Activated T-cell treated with anti-CD3 and anti-CD28 coated beads for 4 hours (primary cell): ENCODE measurements at places on chromosomes 1 and 21.

DNA sequence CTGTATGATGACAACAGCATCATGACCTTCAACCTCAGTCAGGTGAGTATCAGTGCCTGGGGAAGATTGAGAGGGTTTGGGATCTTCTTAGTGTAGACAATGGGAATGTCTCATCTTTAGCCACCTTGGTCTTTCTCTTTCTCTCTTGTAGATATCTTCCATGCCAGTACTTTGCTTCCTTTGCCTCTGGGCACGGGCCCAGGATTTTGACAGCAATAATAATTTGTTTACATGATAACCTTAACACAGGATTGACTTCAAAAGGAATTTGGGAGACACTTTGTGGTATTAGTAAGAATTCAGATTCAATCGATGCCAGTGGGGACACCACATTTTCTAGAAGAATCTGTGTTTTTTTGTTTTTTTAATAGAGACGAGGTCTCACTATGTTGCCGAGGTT lies 12.1 kb upstream of the PIGV start:
- DNase-seq, result no peak

DNA sequence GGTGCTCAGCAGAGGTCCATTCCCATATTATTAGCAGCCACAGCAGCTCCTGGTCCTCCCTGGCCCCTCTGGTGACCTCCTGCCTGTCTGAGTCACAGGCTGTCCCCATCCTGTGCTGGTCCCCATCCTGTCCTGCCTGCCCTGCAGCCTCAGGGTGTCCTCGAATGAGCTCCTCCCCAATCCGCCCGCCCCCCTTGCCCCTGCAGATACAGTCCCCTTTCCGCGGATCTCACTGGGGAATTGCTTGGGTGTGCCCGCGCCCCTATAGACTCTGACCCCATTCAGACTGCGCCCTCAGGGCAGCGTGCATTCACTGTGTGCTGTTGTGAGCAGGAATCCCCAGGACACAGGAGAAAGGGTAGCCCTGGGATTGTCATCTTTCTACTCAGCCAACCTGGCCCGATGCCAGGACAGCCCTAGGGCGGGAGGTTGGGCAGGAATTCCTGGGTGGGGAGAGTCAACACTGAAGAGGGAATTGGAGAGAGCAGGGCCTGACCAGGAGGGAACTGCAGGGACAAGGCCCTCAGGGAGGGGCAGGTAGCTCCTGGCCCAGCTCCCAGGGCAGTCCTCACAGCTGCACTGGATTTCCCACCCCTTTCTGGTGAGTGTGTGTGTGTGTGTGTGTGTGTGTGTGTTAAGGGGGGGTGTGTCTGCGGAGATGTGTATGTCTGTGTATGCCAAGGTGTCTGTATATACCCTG lies 1.1 kb upstream of the GUCA2A start:
- no peak for DNase-seq

- no peak for DNase-seq
Observed at GRCh38 chr1:179251675-179252074, 22.2 kb upstream of the ABL2 start.

DNA sequence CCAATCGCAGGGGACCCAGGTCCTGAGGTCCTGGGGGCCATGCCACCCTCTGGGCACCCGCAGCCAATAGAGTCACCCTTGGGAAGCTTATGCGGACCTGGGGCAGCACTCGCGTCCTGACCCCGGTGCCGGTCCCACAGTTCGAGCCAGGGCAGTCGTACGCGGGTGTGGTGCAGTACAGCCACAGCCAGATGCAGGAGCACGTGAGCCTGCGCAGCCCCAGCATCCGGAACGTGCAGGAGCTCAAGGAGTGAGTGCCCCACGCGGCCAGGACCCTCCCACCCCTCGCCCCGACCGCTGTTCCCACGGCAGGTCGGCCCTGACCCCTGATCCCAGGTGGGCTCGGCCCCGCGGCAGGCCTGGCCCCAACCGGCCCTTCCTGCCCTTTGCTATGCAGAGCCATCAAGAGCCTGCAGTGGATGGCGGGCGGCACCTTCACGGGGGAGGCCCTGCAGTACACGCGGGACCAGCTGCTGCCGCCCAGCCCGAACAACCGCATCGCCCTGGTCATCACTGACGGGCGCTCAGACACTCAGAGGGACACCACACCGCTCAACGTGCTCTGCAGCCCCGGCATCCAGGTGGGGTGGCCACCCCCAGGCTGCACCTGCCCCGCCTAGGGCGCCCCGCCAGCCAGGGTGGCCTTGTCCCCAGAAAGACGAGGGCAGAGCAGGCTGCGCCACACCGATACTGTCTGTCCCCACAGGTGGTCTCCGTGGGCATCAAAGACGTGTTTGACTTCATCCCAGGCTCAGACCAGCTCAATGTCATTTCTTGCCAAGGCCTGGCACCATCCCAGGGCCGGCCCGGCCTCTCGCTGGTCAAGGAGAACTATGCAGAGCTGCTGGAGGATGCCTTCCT lies 20.5 kb downstream of the COL6A1 start:
- DNase-seq, result no peak

GRCh38 chr1:19010995-19011844 lies 54.7 kb upstream of the IFFO2 start:
- peak; percentile 56 for DNase-seq

DNA sequence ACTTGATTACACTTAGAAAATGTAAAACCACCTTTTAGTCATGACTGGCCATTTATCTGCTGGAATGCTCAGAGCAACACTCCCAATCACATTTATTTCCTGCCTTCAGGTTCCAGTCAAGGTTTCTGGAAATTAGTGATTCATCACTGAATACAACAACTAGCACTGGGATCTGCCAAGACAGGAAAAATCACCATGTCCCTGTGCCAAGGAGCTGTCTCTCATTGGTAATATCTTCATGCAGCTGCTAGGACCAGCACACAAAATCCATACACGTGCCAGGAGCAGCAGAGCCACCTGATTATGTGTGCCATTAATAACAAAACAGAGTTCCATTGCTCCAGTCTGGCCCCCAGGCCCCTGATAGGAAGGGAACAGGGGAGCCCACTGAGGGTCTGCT lies 194.6 kb downstream of the TNR start:
- no peak for DNase-seq

DNA sequence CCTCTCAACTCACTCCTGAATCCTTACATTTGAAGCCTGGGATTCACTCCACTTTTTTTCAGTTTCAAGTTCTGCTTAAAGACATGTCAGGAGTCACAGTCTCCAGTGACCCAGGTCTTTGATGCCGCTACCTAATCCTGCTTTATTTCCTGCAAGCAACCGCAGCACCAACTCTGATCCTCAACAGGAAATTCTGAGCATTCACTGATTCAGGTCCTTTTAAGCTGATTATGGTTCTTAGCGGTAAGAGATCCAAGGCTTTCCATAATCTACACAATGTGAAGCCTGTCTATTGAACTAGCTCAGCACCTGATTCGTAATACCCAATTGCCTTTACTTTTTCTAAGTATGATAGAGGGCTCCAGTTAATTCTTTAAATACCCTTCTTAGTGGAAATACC lies 43.7 kb upstream of the PIGC start:
- DNase-seq, result no peak

- DNase-seq, result no peak
Observed at GRCh38 chr1:235863699-235864093, 3.0 kb downstream of the LYST start.
